ENCODE measurements at places on chromosomes 7 and 10.

DNA sequence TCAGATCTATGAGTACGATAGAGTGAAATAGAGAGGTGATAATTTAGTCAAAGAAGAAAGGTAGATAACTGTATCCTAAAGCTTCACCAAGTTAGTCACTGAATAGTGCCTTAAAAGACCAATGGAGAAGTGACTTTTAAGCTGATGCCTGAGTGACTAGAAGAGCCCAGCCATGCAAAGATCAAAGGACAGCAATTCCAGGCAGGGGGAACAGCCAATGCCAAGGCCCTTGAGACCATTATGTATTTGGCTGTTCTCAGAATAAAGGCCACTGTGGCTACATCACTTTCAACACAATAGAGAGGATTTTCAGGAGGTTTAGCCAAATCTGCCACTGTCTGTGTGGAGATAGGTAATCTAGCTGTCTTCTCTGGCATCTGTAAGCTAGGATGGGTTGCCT is 17.8 kb downstream of the HDAC9 start:
- DNase-seq, result no peak

GRCh38 chr10:102208311-102209035 is 17.6 kb upstream of the ELOVL3 start:
- DNase-seq, result no peak

DNA sequence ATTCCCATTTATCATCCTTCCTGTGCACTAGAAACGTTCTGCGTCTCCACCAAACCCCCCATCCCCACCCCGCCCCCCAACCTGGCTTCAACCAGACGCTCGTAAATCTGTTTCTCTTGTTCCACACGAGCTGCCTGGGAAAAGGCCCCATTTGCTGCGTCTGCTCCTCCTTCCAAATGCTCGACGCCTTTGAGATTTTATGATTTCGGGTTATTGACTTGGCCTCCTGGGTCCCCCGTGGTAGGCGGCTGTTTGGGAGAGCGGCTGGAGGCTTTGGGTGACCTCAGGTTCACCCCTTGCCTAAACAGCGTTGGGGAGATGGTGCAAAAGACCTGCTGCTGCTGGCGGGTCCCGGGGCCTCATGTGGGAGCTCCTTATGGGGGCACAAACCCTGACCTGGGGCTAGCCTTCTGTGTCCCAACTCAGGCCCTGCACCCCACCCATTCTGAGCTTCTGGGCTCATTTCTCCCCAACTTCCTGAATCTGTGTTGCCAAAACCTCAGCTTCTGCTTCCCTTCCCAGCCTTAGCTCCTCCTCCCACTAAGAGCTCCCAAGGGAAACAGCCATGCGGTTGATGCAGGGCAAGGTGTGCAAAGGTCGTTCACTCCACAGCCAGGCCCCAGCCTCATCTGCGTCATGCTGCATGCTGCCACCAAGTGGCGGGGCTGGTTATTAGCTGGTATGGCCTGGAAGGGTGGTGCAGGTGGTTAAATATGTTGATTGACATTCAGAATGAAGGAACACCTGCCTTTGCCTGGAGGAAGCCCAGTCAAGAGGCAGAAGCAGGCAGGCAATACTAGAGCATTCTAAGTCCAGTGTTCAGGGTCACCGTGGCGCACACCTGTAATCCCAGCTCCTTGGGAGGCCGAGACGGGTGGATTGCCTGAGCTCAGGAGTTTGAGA is 49.1 kb upstream of the ELN start:
- DNase-seq, result peak; percentile 45

- DNase-seq, result no peak
These were observed 39.5 kb upstream of the OPN4 start for GRCh38 chr10:86614853-86615252.

GRCh38 chr7:12320241-12320986 is 83.3 kb downstream of the VWDE start:
- no peak for DNase-seq

- no peak for DNase-seq
These were observed 3.0 kb upstream of the MKX start for GRCh38 chr10:27748601-27749000.

- DNase-seq, result no peak
These were observed 69.8 kb upstream of the WAC start for GRCh38 chr10:28463141-28463540.

DNA sequence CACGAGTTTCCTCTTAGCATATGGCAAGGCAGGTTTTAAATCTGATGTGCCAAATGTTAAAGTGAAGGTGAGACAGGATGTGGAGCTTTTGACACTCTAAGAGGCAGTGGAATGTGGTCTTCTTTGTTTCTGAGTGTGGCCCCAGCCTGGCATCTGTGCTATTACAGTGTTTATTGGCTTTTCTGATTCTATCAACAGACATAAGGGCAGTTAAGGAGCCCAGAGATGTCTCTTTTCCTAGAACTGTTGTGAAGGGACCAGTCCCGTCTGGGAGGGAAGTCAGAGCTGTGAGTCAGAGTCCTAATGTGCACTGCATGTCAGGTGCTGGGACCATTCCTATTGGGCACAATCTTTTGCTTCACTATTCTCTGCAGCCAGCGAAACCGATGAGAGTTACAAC is 32.5 kb downstream of the TRUB1 start:
- DNase-seq, result peak; percentile 15

DNA sequence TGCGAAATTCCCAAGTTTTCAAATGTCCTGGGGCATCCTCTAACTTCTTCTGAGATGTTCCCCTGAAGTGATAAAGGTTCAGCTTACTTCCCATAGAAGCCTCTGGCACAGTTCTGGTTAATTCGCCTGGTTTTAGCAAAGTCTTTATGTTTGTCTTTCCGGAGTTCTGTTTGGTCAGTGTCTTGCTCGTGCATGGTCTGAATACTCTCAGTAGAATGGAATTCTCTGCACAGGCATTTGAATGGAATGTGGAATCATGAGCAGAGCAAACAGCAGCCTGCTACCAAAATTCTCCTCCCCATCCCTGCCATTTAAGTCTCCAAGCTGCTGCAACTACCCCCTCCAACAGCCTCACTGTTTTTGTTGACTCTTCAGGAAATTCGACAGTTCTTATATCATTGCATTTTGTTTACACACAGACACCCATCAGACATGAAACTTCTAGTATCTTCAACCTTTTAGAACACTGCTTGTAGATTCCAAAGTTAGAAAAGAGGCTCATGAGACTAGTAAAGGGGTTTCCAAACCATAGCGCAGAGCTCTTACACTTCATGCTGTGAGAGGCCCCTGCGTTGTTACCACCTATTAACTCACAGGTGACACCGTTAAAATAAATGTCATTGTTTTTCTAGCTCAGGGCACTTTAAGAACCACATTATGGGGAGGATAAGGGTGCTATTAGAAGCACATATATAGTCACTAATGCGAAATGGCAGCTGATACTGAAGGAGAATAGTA is 129.7 kb downstream of the PLCE1 start:
- no peak for DNase-seq

- DNase-seq, result no peak
These were observed 107.4 kb downstream of the ARID5B start for GRCh38 chr10:62008946-62009345.

- DNase-seq, result no peak
These were observed 313.4 kb downstream of the CXCL12 start for GRCh38 chr10:44071479-44071878.

- no peak for DNase-seq
These were observed 443.3 kb downstream of the GFRA1 start for GRCh38 chr10:115829521-115830205.

- no peak for DNase-seq
These were observed 417 bp upstream of the HIF1AN start for GRCh38 chr10:100535338-100535714.

GRCh38 chr10:132223156-132223590 is 36.4 kb downstream of the DPYSL4 start:
- peak; percentile 75 for DNase-seq

GRCh38 chr10:72303424-72304128 is 29.9 kb downstream of the DDIT4 start:
- no peak for DNase-seq

GRCh38 chr7:114823290-114823689 is 98.6 kb upstream of the MDFIC start:
- no peak for DNase-seq

DNA sequence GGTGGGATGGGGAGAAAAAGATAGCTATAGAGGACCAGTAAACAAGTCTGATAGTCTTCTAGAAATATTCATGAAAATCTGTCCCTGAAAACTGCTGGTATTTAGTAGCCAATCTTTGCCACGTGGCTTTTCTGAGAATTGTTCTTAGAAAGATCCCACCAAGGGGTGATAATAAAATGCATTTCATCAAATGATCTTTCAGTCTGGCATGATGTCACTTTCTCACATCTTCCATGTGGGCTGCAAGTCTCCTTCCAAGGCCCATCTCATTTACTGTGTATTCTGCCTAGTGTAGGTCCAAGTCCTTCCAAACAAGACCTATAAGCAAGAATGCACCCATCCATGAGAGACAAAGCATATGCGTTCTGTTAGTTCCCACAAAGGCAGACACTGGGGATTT is 226.0 kb downstream of the CHCHD3 start:
- DNase-seq, result no peak

GRCh38 chr7:155447603-155448002 is 10.3 kb upstream of the EN2 start:
- no peak for DNase-seq

GRCh38 chr10:680745-681144 is 8.7 kb downstream of the DIP2C start:
- no peak for DNase-seq
